ENCODE measurements at places on chromosomes 5 and 9. TPM values are rescaled to one million over a fixed set of nuclear protein-coding genes. Genes with fewer than 3 reads are reported as not detected.

The CARTPT gene
- not detected for total RNA-seq

DNA sequence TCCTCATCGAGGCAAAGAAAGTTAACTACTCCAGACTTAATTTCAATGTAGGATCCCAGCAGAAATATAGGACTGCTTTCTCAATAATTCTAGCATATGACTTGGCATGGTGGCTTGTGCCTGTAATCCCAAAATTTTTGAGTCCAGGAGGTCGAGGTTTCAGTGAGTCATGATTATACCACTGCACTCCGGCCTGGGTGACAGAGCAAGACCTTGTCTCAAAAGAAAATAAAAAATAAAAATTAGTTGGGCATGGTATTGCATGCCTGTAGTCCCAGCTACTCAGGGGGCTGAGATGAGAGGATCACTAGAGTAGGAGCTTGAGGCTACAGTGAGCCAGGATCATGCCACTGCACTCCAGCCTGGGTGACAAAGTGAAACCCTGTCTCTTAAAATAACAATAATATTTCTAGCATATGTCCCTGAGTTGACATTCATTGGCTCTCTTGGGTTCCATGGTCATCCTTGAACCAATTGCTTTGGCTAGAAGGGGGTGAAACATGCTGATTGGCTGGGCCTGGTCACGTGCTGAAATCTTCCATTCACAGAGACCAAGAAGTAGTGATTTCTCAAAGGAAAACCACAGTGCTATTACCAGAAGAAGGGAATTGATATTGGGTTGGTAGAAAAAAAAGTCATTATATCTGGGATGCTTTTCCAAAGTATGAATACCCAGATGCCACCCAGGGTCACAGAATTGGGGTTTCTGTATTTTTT, 31.6 kb upstream of the GARNL3 start:
- DNase-seq = no peak

The LAMC3 gene
- total RNA-seq = 8.5 TPM

DNA sequence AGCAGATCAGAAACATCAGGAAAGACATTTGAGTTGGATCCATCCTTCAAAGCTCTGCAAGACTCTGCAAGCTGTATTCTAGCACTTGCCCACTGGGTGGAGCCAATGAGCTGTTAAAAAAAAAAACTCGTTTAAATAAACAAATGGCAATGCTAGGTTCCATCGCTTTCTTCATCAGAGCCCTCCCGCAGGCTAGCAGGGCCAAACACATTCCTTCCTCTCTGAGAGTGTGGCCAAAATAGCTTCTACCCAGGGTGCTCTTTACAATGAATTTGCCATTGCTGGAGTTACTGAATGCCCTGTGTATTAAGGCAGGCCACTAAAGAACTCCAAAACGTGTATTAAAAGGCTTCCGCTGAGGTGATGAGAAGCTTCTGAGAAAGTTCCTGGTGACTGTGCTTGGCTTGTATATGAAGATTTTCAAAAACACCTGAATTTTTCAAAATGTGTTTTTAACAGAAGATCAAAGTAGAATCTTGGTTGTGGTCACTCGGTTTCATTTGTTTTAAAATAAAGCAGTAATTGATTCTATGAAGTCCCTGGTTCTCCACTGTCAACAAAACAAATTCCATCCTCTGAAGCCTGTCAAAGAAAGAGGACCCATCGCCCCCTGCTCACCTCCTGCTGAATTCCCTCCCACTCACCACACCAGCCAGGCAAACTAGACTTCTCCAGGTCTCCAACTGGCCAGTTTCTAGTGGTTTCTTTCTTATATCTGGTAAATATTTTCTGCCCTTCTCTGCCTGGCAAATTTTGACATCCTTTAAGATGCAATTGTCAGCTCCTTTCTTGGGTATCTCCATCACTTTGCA, 36.5 kb upstream of the EQTN start:
- peak; percentile 65 for DNase-seq

- no peak for DNase-seq
These were observed 35.2 kb downstream of the OR2K2 start for GRCh38 chr9:111294691-111295451.

The SPACA9 gene
- 2.9 TPM for total RNA-seq

The ANKRD31 gene
- total RNA-seq = 0.32 TPM

DNA sequence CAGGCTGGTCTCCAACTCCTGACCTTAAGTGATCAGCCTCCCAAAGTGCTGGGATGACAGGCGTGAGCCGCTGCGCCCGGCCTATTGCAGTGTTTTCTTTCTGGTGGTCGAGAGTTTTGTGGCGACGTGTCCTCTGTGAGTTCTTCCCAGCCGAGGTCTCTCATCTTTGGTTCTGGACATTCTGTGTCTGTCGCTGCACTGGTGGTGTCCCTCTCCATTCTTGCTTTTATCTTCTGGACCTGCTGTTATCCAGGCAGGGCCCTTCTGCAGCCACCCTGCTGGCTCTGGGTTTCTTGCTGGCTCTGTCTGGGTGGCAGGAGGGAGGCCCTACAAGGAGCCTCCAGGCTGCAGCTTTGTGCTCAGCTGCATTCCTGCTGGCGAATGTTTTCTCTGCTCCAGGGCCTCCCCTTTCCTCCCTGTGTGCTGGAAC, 49.1 kb upstream of the EXOC3 start:
- DNase-seq = no peak

GRCh38 chr5:107616213-107616612, 54.5 kb downstream of the EFNA5 start:
- no peak for DNase-seq

GRCh38 chr9:104686081-104686480, 8.2 kb upstream of the OR13D1 start:
- no peak for DNase-seq

DNA sequence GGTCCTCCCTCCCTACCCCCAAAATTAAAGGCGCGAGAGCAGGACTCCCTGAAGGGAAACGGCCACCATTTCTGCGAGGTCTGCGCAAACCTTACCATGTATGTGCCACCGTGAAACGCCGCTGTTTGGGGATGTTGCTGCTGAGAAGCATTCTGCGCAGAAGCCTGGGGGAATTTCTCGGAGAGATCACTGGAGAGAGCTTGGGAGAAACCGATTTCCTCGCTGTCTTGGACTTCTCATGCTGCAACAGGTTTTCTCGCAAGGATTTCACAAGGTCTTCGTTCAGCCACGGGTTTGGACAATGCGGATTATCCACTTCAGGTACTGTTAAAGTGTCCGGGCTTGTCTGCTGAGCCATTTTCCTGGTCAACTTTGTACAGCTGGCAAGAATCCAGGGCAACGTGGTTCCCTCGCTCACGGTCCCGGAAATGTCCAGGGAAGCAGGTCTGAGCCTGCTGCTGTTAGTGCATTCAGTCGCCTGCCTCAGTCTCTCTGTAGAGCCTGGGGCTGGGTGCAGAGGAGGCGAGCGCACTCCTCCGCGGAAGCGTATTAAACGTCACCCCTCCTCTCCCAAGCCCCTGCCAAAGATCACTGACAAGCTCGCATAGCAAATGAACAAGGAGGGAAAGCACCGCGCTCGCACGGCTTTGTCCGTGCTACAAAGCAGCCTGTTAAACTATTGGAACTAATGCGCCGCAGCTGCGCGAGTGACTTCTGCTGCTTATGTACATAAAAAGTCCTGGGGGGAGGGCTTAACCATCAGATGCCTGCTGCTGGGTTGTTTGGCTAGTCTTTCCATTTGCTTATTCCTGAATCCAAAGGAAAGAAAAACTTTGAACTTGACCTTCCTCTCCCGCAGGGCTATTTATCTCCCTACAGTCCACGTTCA, 125.1 kb downstream of the PDE4D start:
- DNase-seq = no peak

DNA sequence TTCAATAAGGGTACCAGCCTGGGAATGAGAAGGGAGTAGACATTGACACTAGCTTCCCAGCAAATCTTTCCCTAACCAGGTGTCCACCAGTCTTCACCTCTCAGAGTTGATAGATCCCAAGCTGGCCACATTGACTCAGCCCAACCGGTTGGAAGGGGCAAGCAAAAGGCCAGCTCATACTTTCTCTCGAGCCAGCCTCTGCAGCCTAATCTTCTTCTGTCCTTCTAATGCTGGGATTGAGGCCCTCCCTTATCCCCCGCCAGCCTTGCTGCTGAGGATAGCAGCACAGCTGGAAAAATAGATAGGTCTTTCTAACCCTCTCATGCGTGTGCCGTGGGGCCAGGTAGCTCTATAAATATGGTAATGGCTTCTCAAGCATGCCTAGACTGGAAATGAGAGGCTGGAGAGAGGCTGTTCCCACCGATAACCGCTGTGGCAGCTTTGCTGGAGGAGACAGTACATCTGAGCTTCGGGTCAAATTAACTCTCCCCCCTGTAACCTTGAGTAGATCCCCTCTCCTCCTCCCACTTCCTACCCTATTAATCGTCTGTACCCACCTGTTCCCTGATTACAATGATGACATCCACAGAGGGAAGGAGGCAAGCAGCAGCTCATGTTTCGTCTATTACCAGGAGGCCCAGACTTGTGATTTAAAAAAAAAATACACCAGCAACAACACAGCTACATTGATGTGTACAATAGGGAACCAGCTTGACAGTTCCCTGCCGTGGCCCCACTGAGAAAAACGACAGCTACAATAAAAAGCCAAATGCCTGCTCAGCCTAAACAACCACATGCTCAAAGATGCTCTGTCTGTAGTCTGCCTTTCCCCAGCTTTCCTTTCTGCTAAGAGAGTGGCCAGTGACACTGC, 219.9 kb upstream of the BRINP1 start:
- no peak for DNase-seq

The TMC1 gene
- total RNA-seq = under 0.01 TPM

DNA sequence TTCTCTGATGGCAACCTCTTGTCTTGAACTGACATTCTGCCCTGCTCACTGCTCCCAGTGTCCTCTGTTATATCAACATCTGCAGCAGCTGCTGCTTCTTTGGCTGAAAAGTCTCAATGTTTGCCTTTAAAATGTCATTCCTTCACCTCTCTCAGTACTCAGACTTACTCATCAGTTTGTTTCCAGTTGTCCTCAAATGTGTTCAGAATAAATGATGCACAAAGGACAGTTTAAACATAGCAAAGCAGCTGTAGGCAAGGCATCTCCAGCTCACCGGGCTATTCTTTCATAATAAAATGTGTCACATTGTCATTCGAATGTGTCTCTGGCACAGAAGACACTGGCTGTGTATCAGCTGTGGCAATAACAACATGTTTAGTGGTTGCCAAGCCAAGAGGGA, 590.9 kb upstream of the ZNF608 start:
- no peak for DNase-seq
